Epithelial cell of esophagus (primary cell): ENCODE measurements at places on chromosomes 16 and 17.

DNA sequence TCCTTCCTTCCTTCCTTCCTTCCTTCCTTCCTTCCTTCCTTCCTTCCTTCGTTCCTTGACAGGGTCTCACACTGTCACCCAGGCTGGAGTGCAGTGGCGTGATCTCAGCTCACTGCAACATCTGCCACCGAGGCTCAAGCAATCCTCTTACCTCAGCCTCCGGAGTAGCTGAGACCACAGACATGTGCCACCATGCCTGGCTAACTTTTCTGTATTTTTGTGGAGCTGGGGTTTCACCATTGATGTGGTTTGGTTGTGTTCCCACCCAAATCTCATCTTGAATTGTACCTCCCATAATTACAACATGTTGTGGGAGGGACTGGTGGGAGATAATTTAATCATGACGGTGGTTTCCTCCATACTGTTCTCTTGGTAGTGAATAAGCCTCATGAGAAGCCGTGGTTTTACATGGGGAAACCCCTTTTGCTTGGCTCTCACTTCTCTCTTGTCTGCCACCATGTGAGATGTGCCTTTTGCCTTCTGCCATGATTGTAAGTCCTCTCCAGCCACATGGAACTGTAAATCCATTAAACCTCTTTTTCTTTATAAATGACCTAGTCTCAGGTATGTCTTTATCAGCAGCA, 90.3 kb upstream of the MPHOSPH6 start:
- DNase-seq, result no peak

GRCh38 chr17:32141258-32141657, 1.0 kb upstream of the RHOT1 start:
- DNase-seq, result peak; percentile 70

- DNase-seq, result peak; percentile 81
These were observed 22.5 kb downstream of the RAB11FIP4 start for GRCh38 chr17:31413874-31414549.

DNA sequence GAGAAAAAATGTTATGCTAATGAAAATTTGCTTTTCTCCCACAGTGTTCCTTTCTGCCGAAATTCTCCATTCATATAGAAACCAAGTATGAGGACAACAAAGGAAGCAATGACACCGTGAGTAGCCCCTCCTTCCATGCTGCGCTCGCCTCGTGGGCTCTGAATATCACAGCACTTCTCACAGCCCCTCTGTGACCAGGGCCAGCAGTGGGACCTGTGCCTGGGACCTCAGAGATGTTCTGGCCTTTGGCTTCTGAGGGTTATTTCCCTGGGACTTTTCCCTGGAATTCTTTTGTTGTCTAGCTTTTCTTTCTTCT, 139.6 kb upstream of the NOL11 start:
- DNase-seq, result no peak

- peak; percentile 99 for DNase-seq
These were observed at the start of gene CHD9NB for GRCh38 chr16:53052519-53053501. TSS of gene CHD9NB (minus strand) at chr16:53052897. CDS start at chr16:53044158, 8,739 bp downstream.

DNA sequence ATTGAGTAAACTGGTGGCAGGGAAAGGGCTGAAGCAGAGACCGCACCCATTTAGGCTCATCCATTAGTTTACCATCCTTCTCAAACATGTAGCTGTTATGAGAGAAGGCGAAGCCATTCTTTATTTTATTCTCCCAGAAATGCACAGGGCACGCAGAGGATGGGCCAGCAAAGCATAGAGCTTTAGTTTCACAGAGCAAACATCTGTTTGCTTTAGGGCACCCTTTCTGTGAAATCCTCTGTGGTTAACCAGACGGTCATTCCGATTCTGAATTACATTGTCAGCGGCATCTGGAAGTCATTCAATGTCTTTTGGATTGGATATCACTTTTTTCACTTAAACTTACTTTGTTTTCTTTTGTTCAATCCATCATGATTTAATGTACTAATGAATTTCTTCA, 96.0 kb downstream of the TOX3 start:
- no peak for DNase-seq

DNA sequence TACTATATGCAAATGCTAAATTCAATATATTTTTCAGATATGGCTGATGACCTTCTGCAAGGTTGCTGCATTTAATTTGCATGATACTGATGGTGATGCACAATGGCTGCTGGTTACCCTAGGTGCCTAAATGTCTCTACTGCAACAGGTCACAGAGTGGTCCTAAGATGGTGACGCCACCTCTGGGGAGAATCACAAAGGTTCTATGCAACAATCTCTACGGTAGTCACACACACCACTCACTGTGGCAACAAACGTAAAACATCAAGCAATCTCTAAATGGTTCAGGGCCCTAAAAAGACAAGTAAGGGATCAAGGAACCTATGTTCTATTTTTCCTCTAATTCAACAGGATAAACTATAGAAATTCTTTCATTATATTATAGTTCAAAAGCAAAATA, 293.3 kb downstream of the CEP112 start:
- DNase-seq, result no peak
